ENCODE measurements at places on chromosomes 1 and 21.

- DNase-seq, result peak; percentile 37
Observed at GRCh38 chr1:227942021-227942715, 5.6 kb downstream of the WNT9A start.

GRCh38 chr1:942864-943533 is 16.1 kb downstream of the NOC2L start:
- peak; percentile 88 for DNase-seq

DNA sequence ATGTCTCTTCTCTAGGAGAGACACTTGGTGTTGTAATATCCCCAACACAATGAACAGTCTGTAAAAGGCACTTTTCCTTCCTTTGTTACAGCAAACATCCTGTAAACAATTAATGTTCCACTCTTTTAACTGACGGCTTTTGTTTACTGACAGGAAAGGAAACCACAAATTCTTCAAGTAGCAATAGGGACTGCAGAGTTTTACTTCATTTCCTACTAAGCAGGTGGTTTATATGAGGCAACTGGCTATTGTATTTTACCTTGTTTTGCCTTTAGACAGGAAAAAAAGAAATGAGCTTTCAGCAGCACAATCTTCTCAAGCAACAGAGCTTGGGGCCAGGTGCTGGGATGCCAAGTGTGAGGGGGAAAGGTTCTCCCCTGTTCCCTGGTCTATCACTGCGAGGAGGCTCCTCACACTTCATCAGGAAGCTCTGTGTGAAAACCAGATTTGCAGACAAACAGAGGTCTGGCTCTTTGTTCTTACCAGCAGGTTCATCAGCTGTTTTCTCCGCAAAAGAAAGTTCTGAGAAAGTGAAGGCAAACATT is 51.2 kb downstream of the SIPA1L2 start:
- DNase-seq, result peak; percentile 69

DNA sequence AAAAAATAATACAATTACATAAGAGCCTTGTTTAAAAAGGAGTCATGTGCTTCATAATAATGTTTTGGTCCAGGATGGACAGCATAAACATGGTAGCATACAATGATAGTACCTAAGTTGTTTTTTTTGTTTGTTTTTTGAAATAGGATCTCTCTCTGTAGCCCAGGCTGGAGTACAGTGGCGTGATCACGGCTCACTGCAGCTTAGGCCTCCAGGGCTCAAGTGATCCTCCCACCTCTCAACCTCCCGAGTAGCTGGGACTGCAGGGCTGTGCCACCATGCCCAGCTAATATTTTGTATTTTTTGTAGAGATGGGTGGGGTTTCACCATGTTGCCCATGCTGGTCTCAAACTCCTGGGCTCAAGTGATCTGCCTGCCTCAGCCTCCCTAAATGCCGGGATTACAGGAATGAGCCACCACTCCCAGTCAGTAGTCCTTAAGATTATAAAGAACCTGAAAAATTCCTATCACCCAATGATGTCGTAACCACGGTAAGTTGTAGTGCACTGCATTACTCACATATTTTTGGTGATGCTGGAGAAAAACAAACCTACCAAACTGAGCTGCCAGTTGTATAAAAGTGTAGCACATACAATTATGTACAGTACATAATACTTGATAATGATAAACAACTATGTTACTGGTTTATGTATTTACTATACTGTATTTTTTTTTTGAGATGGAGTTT is 22.4 kb upstream of the RCOR3 start:
- DNase-seq, result no peak

GRCh38 chr21:33231526-33231925 is 1.8 kb downstream of the IFNAR2 start:
- DNase-seq, result no peak

Measured in lung (tissue), 17 donors.